Fibroblast of villous mesenchyme (primary cell): ENCODE measurements at places on chromosomes 3 and 15. TPM values are rescaled to one million over a fixed set of nuclear protein-coding genes. Genes with fewer than 3 reads are reported as not detected.

MLF1 gene
- total RNA-seq = 6.1 and 8.2 TPM in 2 replicates

LYZL4 gene
- not detected in 2 replicates for total RNA-seq

IGSF11 gene
- under 0.01 TPM in 1 of 2 replicates, not detected in the other for total RNA-seq

STAG1 gene
- total RNA-seq = 37.7 and 52.7 TPM in 2 replicates

GRCh38 chr3:30632065-30632464 lies 25.7 kb downstream of the TGFBR2 start:
- DNase-seq = peak; percentile 87

DNA sequence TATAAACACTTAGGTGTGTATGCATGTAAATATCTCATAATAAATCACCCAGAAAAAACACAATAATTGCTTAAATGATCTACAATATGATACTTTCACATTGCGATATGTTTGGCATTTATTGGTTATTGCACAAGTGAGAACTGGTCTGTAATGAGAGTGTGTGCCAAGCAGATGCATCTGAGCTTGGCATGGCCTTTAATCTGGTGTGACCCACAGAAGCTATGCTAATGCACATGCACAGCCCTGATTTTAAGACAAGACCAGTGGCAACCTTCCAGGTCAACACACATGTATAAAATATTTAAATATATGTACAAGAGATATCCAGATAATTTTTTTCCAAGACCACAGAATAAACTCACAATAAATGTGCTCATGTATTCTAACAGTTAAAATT lies 42.7 kb downstream of the C2CD4A start:
- no peak for DNase-seq

- no peak for DNase-seq
Observed at GRCh38 chr15:52220251-52220650, 29.1 kb upstream of the GNB5 start.

DNA sequence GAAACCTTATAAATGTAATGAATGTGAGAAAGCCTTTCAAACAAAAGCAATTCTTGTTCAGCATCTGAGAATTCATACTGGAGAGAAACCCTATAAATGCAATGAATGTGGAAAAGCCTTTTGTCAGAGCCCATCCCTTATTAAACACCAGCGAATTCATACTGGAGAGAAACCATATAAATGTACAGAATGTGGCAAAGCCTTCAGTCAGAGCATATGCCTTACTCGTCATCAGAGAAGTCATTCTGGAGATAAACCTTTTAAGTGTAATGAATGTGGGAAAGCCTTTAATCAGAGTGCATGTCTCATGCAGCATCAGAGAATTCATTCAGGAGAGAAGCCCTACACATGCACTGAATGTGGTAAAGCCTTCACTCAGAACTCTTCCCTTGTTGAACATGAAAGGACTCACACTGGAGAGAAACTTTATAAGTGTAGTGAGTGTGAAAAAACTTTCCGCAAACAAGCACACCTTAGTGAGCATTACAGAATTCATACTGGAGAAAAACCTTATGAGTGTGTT lies 5.3 kb downstream of the ZNF501 start:
- DNase-seq = no peak

DNA sequence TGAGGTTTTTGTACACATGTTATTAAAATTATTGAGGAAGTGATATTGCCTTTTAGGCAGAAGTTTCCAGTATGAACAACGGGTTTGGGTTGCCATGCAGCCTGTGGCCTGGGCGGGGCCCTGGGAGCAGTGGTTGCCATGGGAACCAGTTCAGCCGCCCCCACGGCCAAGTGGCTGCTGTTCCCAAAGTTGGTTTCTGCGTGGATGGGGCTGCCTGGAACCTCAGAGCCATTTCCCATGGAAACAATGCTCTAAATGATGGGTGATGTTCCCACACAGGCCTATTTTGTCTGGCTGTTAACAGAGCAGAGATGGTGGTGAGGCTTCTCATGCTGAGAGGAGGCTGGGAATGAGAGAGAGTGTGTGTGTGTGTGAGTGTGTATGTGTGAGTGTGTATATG lies 19.5 kb downstream of the MRAS start:
- no peak for DNase-seq

- DNase-seq = peak; percentile 34
Observed at GRCh38 chr3:70120357-70120966, 120.9 kb downstream of the SAMMSON start.
